Left renal pelvis (tissue), 4 donors: ENCODE measurements at places on chromosomes 16 and 17.

DNA sequence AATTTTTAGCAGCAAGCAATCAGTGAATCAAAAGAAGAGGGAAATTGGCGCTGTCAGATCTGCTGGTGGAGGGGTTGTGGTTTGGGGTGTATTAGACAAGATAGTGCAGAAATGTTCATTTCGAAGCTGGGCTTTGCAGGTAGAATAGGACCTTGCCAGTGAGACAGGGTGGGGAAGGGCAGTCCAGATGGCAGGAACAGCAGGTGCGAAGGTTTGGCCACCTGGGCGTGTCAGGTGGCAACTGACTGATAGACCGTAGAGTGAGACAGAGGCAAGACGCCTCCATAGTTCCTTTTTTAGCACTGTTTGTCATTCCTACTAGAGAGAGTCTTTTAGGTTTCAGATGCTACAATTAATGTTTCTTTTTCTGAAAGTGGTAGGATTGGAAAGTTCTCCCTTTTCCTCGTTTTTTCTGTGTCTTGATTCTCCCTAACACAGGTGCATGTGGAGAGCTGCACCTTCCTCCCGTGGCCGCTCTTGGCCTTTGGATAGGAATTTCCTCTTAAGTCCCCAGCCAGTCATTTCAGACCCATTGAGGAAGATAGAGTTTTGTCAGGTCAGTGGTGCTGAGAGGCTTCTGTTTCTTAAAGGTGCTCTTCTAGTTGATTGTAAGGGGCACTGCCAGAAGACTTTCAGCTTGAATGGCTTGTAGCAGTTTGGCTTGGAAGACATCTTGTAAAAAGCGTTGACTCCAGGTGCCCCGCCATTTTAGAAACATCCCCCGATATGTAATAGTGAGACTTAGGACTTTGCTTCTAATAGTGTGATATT is 315.6 kb downstream of the SNX29 start:
- no peak for DNase-seq

GRCh38 chr17:59838052-59838916 is 54.5 kb downstream of the TUBD1 start:
- no peak for DNase-seq

GRCh38 chr17:75874323-75875181 is 3.8 kb downstream of the TRIM47 start:
- no peak for DNase-seq

- no peak for DNase-seq
Observed at GRCh38 chr16:56792967-56793366, 63.0 kb downstream of the NUP93 start.

- no peak for DNase-seq
Observed at GRCh38 chr16:11175787-11176341, 80.1 kb downstream of the SOCS1 start.

GRCh38 chr16:60246086-60246485 is 1512.0 kb upstream of the GOT2 start:
- no peak for DNase-seq

GRCh38 chr16:57373117-57373947 is 1.0 kb downstream of the CX3CL1 start:
- no peak for DNase-seq

DNA sequence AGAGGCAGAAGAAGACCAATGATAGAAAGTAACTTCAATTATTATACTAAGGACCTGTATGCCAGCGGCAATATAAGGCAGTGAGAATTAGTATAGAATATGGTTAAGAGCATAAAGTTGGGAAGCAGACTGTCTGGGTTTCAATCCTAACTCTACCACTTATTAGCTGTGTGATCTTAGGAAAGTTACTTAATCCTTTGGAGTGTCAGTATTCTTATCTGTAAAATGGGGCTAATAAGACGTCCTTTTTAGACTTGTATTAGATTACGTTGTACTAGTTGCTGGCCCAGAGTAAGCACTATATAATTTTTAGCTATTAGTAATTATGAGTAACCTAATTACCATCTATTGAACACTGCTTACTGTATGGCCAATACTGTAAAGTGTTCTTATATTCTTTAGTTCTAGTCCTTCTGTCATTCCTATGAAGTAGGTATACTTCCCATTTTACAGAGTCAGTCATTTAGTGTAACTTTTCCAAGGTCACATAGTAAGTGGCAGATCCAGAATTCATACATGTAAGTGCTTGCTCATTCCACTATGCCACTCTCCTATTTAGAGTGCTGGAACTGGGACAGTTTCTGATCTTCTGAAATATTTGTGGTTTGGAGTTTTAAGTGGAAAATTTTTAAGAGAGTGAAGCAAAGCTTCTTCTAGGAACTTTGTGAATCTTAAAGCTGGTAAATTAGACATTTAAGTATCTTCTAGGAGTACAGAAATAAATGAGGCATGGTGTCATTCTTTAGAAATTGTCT is 22.5 kb downstream of the HEATR9 start:
- DNase-seq = no peak

- DNase-seq = no peak
Observed at GRCh38 chr16:66712512-66712911, 16.0 kb upstream of the CMTM4 start.

DNA sequence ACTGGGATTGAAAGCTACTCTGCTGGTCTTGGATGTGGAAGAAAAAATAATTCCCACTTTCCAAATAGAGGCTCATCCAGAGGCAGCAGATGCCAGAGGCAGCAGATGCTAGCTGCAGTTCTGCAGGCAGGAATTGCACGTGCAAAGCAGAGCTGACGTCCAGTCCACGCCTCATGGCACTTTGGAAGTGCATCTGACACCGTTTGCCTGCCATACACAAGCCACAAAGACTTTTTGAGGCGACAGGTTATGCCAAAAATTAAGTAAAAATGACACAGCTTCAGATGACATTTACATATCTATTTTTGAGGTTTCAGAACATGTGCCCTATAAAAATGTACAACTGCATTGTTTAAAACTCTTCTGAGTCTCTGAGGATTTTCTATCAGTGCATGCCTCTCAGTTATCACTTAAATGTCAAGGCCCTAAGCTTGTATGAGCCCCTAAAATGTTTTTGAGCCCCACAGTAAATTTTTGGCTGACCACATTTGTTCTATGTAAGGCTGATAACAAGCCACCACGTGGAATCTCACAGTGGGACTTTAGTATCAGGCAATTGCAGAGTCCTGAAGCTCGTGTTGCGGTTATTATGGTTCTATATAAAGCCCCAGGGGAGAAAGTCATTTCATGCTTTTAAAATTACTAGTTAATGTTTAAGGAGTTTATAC is 239.2 kb downstream of the PRKCA start:
- DNase-seq = no peak

- DNase-seq = no peak
Observed at GRCh38 chr17:57032343-57032742, 52.7 kb upstream of the AKAP1 start.

- no peak for DNase-seq
Observed at GRCh38 chr16:82993926-82994325, 367.2 kb downstream of the CDH13 start.

- DNase-seq = peak; percentile 54
Observed at GRCh38 chr16:72371307-72372086, 199.5 kb upstream of the PMFBP1 start.

- no peak for DNase-seq
Observed at GRCh38 chr16:49581630-49582298, 208.2 kb downstream of the C16orf78 start.

- DNase-seq = no peak
Observed at GRCh38 chr17:74862108-74862901, 2.6 kb upstream of the GRIN2C start.

GRCh38 chr17:21025451-21025850 is 17.4 kb downstream of the USP22 start:
- DNase-seq = no peak

DNA sequence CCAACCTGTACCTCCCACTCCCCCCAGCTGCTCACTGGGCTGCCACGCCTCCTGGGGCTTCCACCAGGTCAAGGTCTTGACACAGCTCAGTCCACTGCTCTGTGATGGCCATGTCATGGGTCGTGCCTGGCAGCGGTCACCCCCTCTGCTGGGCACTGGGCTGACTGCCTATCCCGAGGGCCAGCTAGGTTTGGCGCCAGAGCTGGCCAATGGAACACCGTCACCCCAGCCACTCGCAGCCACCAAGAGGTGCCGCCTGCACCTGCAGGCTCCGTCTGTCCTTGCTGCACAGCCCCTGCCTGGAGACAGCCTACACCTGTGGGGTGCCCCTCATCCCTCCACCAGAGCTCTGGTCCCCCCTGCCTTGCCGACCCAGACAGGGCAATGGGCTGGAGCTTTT is 4.5 kb upstream of the RAB40C start:
- no peak for DNase-seq

DNA sequence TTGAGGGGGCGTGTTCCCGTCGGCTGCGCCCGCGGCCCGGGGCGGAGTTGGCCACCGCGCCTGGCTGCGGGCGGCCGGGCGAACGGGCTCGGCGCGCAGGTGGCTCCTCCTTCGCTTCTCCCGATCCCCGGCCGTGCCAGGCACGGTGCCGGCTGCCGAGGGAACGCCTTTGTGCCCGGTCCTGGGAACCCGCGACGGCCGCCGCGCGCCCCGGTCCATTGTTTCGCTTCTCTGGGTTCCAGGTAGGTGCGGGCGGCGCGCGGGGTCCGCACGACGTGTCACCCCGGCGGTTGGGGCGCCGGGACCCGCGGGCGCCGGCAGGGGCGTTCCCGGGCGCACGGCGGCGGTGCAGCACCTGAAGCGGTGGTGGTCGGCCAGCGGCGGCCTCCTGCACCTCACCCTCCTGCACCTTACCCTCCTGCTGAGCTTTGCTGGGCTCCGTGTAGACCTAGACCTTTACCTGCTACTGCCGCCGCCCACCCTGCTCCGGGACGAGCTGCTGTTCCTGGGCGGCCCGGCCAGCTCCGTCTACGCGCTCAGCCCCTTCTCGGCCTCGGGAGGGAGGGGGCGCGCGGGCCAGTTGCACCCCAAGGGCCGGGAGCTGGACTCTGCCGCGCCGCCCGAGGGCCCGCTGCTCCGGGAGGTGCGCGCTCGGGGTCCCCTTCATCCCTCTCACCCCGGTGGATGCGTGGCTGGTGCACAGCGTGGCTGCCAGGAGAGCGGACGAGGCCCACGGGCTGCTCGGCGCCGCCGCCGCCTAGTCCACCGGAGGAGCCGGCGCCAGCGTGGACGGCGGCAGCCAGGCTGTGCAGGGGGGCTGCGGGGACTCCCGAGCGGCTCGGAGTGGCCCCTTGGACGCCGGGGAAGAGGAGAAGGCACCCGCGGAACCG is 99.9 kb downstream of the EFCAB13 start:
- DNase-seq = no peak

- no peak for DNase-seq
Observed at GRCh38 chr16:68000450-68000849, 1.2 kb upstream of the DPEP2 start.

GRCh38 chr17:16888413-16889087 is 83.4 kb downstream of the TNFRSF13B start:
- DNase-seq = no peak

GRCh38 chr16:19113577-19114358 is at the start of gene ITPRIPL2:
Gene ITPRIPL2 (plus strand): TSS chr16:19113964. CDS start chr16:19114462, 498 bp downstream.
- peak; percentile 67 for DNase-seq

- DNase-seq = no peak
Observed at GRCh38 chr16:2152695-2153506, 2.7 kb upstream of the TRAF7 start.

GRCh38 chr17:45750779-45751440 is 33.2 kb upstream of the CRHR1 start:
- no peak for DNase-seq
